NCI-H1092 (cell line): ENCODE measurements at places on chromosomes 13 and 19.

DNA sequence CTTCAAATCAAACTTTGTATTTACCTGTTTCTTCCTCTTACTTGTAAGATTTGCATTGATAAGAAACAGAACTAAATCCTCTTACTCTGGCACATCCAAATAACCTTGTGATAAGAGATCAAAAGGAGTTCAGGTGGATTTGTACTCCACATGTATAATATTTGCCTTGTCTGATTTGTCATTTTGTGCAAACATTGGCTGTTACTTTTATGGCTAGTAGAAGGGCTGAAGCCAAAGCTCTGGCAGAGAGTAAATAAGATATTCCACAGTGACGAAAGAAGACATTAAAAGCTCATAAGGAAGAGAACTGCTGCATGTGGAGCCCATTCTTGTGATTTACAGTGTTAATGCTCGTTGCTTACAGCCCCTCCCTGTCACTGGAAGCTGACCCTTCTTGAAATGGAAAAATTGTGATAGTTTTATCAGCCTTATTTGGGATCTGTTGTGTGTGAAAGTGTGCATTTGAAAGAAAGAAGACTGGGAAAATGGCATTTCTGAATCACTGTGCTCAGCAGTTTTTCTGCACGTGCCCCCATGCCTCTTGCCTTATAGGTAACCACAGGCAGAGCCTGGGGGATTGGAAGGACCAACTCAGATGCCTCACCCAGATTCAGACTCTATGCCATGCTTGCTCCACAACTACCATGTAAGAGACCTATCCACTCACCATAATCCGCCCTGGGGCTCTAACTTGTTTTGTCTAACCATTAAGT, 68.2 kb downstream of the OXGR1 start:
- DNase-seq = peak; percentile 4

DNA sequence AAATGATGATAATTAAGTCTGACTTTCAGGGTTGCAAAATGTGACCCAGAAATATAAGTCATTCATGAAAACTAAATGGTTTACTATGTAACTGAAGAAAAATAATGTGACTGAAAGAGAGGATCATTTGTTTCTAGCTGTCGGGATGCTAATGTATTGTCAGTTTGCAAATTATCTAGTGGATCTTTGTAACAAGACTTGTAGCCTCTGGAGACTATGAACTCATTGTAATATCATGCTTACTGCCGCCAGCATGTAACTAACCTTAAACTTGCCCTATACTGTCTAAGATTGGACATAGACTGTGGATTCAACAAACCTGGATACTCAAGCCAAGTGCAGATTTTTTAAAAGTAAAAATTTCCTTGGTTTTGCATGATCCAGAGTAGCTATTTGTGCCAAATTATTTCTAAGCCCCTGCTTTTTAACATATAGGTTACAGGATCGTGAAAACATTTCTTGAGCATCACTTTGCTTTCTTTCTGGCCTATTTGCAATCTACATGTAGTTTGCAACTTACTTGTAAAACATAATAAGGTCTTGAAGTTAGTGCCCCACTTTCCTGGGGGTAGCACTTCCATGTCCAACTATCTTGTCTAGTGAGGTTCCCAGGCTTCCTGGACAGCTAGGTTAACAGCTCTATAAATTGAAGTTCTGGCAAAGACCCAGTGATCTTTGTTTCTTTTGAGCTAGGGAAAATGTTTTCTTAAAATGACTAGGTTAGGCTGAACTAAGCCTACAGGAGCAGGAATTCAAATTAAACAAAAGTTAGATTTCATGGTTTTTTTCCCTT, 3.3 kb upstream of the POSTN start:
- no peak for DNase-seq

DNA sequence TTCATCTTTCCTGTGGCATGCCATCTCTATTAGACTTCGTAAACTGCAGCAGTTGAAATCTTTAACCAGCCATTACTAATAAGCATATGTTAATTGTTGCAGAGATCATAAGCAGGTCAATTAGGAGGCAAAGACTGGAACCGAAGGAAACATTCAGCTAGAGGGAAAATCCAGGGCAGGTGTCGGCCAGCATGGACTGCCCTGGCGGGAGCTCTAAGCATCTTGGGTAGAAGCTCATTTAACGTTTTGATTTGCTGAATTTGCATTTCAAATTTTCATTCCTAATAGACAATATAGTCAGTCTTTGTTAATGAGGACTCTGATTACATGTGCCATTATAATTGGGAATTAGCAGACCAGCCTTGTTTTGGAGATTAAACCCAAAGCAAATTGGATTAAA, 238.6 kb downstream of the POU4F1 start:
- DNase-seq = no peak

DNA sequence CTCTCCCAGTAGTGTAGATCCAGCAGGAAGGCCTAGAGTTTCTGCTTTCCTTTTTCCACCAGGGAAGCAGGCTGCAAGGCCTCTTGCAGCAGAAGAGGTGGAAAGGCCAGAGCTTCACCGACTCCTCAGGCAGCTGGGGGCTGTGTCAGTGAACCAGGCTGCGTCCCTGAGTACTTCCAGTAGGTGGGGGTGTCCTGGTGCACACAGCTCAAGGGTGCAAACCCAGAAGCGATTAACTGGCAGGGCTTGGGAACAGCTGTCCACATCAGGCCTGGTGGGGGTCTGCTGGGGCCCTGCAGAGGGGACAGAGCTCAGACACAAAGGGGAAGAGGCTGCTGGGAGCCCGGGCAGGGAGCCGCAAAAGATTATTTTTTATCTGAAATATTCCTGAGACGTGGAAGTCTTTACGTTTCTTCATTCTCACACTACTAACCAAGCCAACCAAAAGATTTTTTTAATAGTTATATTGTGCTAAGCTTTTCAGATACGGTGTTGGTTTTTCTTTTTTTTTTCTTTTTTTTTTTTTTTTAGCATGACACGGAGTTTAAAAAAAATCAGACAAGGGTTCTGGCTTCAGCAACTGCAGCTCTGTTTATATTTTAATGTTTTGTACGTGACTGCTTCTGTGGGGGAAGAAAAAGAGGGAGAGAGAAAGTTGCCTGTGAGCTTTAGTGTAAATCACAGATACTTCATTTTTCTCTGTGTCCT, 11.0 kb downstream of the TSHZ3 start:
- DNase-seq = no peak

- no peak for DNase-seq
Measured at GRCh38 chr19:5326986-5327623, 13.5 kb downstream of the PTPRS start.

DNA sequence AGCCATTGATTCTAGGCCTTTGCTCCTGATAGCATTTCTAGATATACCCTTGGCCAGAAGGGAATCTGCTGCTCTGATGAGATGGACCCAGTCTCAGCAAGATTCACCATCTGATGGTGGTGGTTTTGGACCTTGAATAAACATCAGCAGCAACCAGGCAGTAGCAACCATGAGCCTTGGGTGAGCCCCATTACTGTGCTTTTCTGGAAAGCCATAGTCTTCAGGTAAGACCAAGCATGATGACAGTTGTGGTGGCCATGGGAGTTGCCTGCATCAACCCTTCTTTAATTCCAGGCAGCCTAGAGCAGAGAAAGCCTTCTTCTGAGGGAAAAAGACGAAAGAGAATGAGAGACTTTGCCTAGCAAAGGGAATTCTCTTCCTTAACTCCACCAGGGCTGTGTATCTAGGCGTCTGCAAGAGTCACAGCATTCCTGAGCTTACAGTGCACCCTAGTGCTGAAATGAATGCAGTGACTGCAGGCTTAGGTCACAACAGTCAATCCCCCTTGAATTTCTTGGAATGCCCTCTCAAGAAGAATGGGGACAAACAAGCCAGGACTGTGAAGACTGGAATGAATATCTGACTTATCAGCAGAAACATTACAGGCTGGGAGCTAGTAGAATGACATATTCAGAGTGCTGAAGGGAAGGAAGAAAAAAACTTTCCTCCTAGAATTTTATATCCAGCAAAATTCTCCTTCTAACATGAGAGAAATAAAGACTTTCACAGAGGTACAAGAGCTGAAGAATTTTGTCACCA, 942.4 kb upstream of the PCDH20 start:
- no peak for DNase-seq

DNA sequence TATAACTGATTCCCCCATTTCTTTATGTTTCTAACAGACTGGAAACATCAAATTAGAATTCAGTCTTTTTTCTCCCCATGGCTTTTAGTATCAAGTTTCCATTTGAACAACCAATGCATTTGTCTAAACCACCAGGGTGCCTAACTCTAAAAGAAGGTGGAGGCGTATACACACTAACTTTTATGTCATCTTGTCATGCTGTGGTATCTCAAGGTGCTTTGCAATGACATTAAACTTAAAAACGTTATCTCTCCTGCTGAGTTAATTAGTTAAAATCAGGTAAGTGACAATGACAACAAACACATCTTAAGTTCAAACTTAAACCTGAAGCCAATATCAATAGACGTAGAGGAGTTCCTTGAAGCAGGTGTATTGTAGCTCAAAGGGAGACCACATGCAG, 1001.7 kb downstream of the PCDH17 start:
- DNase-seq = no peak

DNA sequence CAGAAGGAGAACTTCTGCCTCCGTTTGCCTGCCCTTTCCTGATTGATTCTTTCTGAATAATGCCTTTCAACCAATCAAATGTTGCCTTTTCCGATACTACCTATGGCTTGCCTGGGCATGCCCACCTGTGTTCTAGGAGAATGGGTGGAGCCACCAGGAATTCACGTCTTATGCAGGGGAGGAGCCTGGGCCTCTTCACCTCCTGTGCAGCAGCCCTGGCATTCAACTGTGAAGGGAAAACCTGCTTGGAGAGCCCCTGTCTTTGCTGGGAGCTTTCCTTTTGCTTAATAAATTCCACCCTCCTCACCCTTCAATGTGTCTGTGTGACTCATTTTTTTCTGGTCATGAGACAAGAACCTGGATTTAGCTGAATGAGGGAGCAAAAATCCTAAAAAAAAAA, 730.7 kb downstream of the UQCRFS1 start:
- no peak for DNase-seq

- no peak for DNase-seq
Measured at GRCh38 chr19:7254590-7254989, 39.6 kb downstream of the INSR start.

DNA sequence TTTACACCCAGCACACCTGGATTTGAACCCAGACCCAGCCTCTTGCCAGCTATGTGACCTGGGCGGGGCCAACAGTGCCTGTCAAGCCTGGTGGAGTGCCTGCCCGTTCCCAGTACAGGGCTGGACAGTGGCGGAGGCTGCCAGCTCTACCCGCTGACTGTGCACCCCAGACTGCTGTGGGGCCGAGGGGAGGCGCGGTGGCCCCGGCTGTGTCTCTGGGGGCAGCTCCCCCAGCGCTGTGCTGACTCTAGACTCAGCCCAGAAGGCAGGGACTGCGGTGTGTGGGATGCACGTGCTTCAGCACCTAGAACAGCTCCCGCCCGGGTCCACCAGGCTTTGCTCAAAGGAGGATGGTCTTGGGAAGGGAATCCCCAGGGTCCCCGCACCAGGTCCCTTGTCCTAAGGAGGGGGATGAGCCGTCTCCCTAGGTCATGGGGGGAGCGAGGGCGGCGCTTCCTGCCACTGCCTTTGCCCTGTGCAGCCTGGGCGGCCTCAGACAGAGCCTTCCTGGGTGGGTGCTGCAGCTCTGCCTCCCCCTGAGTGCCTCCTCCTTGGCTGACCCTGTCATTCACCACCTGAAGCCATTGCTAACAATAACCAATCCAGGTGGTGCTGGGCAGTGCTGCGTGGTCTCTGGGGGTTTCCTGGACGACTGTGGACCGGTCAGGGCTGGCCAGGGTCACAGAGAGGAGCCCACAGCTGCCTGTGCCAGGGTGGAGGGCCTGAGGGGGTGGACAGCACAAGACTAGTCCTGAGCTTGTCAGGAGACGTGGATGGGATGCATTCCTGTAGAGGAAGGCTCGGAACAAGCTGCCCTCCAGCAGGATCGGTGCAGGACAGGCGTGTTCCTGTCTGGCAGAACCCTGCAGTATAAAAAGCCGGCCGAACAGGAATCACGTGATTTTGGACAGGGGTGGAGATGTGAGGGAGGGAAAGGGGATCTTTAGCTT, 18.6 kb downstream of the TMEM255B start:
- no peak for DNase-seq

DNA sequence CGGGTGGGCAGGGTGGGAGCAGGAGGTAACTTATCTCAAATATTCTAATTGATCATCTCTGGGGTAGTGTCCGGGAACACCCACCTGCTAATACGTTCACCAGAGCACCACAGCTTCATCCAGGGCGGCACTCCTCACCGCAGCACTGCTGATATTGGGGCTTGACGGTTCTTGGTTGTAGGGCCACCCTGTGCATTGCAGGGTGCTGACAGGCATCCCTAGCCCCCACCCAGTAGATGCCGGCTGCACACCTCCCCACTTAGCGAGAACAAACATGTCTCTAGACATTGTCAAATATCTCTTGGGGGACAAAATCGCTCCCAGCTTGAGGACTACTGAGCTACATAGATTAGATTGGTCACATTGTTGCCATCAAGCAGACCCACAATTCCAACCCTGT, 73.9 kb upstream of the WASF3 start:
- DNase-seq = no peak

GRCh38 chr19:29813642-29814041, 1.9 kb downstream of the CCNE1 start:
- no peak for DNase-seq

DNA sequence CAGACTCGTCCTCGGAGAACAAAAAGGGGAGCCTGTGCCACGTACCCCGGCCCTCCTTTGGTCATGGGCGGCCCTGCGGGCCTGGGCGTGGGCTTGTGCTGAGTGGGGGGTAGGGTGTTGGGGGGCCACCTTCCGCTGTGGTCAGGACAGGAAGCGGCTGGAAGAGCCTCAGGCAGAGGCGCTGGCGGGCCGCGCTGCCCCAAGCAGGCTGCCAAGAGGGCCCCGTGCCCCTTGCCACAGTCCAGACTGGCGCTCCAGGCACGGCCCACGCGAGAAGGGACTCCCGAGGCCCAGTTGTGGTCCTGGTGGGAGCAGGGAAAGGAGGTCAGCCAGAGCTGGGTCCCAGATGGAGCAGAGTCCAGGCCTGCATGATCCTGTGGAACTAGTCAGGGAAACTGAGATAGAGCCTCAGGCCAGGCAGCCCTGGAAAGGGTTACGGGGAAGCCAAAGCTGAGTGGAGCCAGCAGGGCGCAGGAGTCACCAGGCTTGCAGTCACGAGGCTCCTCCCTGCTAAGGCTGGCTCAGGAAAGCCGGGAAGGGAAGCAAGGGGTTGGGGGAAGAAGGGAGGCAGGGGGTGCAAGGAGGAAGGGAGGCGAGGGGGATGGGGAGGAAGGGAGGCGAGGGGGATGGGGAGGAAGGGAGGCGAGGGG, 135.0 kb downstream of the CRYL1 start:
- DNase-seq = no peak

GRCh38 chr13:60398907-60399589, 2.0 kb downstream of the TDRD3 start:
- no peak for DNase-seq

- DNase-seq = no peak
Measured at GRCh38 chr19:34430738-34431625, 2.8 kb downstream of the UBA2 start.

DNA sequence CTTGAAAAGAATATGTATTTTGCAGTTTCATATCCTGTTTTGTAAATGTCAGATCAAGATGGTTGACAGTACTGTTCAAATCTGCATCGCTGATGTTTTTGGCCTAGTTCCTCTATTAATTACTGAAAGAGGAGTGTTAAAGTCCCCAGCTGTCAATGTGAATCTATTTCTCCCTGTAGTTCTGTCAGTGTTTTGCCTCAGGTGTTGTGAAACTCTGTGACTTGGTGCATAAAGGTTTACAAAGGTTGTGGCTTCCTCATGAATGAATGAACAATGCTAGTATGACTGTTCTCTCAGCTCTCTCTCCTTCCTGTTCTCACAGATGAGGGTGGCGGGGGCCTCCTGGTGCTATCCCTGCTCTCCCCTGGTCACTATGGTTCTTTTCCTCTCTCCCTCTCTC, 142.4 kb downstream of the MYCBP2 start:
- no peak for DNase-seq
